RWPE1 (cell line): ENCODE measurements at places on chromosomes 4 and X.

- no peak for DNase-seq
Measured at GRCh38 chr4:38768968-38769394, 13.8 kb downstream of the TLR10 start.

GRCh38 chr4:100823993-100824323 is 306.1 kb upstream of the EMCN start:
- DNase-seq, result no peak

GRCh38 chr4:185634066-185634652 is 98.9 kb upstream of the PDLIM3 start:
- DNase-seq, result no peak

- no peak for DNase-seq
Measured at GRCh38 chr4:186765673-186766546, 42.3 kb upstream of the FAT1 start.

- DNase-seq, result no peak
Measured at GRCh38 chr4:186019269-186019668, 49.7 kb upstream of the TLR3 start.

GRCh38 chrX:105653891-105654290 is 168.4 kb upstream of the NRK start:
- DNase-seq, result no peak

DNA sequence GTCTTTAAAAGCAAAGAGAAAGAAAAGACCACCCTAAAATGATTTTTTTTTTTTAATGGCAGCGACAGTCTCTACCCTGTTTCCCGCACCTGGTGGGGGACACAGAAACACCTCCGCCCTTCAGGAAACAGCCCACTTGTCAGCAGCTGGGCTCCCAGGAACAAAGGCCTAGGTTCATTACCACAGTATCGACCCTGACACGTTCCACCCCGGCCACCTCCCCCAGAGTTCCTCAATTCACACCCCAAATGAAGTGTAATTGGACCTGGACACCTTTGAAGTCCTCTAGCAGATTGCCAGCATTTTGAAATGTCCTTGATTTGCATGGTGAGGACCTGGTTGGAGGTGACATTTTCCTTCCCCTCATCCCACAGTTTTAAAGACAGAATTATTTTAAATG is 175.0 kb upstream of the BCOR start:
- no peak for DNase-seq

DNA sequence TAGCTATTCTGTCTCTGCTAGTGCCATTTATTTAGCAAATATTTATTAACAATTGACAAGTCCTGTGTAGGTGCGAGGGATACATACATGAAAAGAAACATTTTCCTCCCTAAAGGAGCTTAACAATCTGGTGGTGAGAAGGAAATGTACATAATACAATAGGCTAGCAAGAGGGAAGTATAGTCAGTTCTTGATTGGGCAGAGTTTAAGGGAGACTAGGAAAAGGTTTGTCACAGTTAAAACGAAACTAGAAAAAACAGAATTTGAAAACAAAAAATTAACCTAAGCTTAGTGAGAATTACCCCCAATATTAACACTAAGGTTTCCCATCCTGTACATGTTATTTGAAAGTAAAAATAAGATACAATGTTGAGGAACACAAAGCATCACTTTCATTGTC is 8.6 kb upstream of the MAML3 start:
- DNase-seq, result no peak

DNA sequence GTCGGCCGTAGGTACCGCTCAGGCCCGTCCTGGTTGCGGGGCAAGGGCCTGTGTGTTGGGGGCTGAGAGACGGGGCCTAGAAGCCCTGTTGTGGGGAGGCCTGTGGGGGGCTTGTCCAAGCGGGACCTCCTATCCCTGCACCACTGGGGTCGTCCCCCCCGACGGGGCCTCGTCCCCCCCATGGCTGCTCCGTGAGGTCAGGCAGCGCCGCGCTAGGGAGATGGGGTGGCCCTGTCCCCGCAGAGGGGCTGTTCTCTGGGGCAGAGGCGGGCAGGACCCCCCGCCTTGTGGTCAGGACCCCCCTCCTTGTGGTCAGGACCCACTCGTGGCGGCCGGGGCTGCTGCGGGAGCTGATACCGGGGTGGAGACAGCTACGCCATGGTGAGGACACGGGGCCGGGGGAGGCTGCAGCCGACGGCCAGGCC is 12.1 kb upstream of the GTPBP6 start:
- no peak for DNase-seq

GRCh38 chrX:23515028-23515427 is 152.3 kb upstream of the PRDX4 start:
- DNase-seq, result peak; percentile 1

GRCh38 chr4:32142075-32142474 is 1421.9 kb downstream of the PCDH7 start:
- DNase-seq, result no peak

DNA sequence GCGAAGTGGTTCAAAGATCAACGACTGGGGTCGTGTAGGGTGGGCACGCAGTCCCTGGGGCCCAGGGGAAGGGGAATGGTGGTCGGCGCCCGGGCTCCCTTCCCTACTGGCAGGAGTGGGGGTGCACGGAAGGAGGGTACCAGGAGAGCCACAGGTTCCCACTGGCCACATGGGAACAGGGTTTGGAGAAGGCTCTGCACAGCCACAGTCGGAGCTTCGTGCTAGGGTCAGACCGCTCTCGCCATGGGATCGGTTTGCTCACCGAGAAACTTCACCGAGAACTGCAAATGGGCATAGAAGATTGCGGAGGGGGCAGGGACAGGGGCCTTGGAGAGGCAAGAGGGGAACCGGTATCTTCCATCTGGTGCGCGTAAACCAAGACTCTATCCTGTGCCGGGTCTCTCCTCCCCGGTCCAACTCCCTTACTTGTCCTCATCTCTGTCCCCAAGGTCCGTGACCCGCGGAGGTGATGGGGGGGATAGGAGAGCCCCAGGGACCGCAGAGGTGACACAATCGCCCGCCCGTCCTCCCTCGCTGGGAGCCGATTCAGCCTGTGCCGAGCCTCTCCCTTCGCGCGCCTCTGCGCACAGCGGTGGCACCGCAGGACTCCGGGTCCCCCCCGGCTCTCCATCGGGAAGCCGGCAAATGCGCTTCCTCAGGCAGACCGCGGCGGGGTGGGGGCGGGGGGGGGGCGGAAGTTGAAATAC is 1.0 kb downstream of the SCD5 start:
- peak; percentile 36 for DNase-seq

- DNase-seq, result no peak
Measured at GRCh38 chr4:102308032-102308799, 37.1 kb downstream of the SLC39A8 start.

- DNase-seq, result no peak
Measured at GRCh38 chr4:78099058-78099457, 41.9 kb downstream of the FRAS1 start.

DNA sequence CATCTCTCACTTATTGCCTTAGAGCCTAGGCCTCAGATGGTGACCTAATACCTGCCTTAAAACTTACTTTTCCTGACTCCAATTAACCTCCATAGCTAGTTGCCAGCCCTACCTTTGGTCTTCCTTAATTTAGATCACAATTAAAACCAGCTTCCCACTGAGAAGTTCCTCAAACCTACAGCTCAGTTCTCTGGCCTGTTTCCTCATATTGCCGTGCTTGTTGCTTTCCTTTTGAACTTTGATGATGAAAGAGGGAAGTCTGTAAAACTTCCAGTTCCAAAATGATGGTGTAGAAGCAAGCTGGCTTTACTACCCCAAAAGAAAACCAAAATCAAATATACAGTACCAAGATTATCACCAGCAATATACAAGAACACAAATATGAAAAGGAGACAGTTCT is 28.9 kb upstream of the CAMK2D start:
- no peak for DNase-seq

DNA sequence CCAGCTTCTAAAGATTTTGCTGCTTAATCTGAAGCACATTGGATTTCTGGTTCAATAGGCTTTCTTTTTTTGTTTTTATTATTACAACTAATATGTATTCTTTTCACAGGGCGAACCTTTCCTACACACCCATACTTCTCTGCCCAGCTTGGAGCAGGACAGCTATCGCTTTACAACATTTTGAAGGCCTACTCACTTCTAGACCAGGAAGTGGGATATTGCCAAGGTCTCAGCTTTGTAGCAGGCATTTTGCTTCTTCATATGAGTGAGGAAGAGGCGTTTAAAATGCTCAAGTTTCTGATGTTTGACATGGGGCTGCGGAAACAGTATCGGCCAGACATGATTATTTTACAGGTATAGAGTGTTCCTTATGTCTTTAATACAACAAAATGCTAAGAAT is 155.4 kb downstream of the PTTG2 start:
- no peak for DNase-seq

- peak; percentile 7 for DNase-seq
Measured at GRCh38 chrX:15299941-15300851, 15.2 kb downstream of the ASB11 start.
